ENCODE measurements at places on chromosomes 1 and 21.

- no peak for DNase-seq
Measured at GRCh38 chr1:52402860-52403240, 1.4 kb downstream of the ORC1 start.

- DNase-seq: no peak
Measured at GRCh38 chr1:47189844-47190508, at the start of gene PDZK1IP1. Gene PDZK1IP1 (minus strand): TSS chr1:47190036. CDS start chr1:47189932, 104 bp downstream.

DNA sequence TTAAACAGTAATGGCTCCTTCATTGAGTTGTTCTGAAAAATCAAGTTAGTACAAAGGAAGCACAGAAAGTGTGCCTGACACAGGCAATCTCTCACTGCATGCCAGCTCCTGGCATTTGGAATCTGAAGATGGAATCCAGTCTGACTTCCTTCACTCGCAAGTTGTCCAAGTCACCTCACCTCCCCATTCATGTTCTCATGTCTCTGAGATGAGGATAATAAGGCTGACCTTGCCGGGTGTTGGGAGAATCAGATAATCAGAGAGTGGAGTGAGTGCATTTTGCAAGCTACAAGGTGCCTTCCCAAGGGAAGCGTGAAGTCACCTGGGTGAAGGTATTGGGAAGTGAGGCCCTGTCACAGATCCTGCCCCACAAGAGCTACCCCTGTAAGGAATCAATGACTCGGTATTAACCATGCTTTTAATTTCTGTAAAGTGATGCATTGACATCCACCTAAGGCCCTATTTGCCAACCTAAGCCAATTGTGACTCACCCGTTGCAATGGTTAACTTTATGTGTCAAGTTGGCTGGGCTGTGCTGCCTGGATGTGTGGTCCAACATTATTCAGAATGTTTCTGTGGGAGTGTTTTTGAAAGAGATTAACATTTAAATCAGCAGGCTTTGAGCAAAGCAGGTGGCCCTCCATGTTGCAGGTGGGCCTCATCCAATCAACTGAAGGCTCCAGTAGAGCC, 62.5 kb upstream of the TARBP1 start:
- no peak for DNase-seq

GRCh38 chr1:28173980-28174297, 2.6 kb downstream of the PTAFR start:
- no peak for DNase-seq

- DNase-seq: no peak
Measured at GRCh38 chr1:218643926-218644325, 298.8 kb downstream of the TGFB2 start.

DNA sequence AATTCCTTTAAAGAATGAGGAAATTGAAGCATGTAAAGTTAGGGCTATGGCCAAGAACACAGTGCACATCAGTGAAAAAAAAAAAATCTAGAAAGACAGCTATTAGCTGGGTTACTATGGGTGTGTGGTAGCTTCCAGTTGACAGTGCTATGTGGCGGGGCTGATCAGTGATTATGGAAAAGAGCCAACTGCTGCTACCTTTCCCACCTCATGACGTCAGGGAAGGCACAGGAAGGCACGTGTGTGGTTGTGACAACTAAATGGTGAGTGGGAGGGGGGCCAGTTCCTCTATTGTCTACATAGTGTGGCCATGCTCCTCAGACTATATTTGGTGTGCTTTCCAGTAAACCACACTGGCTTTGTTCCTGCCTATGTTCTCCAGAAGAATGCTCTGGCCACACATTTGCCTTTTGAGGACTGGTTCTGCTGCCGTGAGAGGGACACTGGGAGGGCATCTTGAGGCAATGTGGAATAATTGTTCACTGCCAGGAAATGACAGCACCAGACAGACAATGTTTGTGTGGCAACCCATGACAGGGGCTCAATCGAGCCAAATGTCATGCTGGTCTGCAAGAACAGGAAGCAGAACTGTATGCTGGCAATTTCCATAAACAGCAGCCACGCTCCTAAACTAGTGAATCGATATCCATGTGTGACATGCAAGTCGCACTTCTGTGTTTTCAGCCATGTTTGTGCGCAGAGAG, 3.0 kb upstream of the SDE2 start:
- DNase-seq: no peak

GRCh38 chr1:192958871-192959270, 100.3 kb downstream of the UCHL5 start:
- no peak for DNase-seq

GRCh38 chr1:187646536-187647107, 817.9 kb downstream of the PLA2G4A start:
- no peak for DNase-seq

- no peak for DNase-seq
Measured at GRCh38 chr21:37496972-37497371, 130.4 kb downstream of the DYRK1A start.

DNA sequence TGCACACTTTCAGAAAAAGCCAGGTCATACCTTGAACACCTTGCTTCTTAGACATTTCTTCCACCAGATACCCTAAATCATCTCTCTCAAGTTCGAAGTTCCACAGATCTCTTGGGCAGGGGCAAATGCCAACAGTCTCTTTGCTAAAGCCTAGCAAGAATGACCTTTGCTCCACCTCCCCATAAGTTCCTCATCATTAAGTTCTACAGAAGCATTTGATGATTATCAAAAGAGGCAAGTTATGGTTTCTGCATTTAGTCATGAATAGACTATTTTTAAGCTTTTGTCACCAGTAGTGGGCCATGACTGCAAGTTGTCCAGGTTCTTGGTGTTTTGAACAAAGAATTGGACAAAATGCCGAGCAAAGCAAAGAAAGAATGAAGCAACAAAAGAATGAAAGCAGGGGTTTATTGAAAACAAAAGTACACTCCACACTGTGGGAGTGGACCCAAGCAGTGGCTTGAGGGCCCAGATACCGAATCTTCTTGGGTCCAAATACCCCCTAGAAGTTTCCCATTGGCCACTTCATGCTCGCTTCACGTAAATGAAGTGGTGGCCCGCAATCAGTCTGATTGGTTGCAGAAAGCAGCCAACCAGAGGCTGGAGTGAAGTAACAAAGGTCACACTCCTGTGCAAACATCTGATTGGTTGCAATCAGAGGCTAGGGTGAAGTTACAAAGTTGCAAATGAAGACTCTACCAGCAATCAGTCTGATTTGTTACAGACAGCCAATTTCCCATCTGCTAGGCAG, 9.8 kb upstream of the EGLN1 start:
- no peak for DNase-seq

DNA sequence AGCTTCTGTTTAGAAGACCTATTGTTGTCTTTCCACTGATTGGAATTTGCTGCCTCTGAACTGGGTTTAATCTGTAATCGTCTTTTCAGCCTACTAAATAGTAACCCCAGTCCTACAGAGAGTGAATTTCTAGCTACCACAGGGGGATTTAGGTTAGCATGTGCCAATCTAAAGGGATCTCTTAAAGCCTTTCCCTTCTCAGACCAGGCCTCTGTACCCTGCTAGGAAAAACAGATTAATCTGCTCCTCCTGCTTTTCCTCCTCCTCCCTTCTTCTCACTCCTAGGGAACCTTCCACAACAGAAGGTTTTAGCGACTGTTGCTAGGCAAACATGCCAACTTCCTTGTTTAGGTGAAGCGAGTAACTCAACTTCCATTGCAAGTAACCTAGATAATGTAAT, 1.3 kb upstream of the RC3H1 start:
- DNase-seq: no peak

DNA sequence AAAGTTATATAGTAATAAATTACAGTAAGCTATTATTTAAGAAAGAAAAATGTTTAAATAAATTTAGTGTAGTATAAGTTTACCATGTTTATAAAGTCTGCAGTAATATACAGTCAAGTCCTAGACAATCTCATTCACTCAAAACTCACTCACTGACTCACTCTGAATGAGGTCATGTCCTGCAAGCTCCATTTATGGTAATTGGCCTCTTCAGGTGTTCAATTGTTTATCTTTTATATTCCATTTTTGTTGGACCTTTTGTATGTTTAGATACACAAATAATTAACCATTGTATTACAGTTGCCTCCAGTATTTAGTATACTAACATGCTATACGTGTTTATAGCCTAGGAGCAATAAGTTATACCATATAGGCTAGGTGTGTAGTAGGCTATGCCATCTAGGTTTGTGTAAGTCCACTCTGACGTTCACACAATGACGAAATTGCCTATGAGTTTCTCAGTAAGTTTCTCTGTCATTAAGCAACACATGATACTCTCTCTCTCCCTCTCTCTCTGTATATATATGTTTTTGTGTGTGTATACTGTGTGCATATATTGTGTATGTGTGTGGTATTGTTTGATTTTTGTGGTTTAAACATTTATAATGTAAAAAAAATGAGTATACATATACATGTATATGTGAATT, 161.2 kb downstream of the NCAM2 start:
- DNase-seq: no peak

All from SW 1271 (cell line).